ENCODE measurements at places on chromosomes 11 and 22. TPM values are rescaled to one million over a fixed set of nuclear protein-coding genes. Genes with fewer than 3 reads are reported as not detected.

DNA sequence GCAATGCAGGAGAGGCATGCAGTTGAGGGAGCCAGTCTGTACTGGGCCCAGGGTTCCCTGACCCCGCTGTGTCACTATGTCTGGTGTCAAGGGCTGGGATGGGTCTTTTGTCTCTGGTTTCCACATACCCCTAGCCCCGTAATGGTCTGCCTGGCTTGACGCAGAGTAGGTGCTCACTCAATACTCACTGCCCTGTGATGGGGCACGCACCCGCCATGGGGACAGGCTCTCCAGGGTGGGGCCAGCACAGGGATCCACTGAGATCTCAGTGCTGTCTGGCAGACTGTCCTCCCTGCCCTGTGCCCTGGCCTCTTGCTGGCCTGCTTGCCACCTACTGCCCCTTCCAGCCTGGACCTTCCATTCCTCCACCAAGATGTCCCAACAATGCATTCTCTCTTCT is 101.7 kb upstream of the CD82 start:
- no peak overlapping the region for H3K27ac ChIP-seq
- H3K36me3 ChIP-seq, result no peaks in the 10 kb centered on the region
- DNase-seq, result no peak
- H3K27me3 ChIP-seq, result no peaks in the 10 kb centered on the region

LDLRAD3 gene
- total RNA-seq, result 11.3 TPM

DNA sequence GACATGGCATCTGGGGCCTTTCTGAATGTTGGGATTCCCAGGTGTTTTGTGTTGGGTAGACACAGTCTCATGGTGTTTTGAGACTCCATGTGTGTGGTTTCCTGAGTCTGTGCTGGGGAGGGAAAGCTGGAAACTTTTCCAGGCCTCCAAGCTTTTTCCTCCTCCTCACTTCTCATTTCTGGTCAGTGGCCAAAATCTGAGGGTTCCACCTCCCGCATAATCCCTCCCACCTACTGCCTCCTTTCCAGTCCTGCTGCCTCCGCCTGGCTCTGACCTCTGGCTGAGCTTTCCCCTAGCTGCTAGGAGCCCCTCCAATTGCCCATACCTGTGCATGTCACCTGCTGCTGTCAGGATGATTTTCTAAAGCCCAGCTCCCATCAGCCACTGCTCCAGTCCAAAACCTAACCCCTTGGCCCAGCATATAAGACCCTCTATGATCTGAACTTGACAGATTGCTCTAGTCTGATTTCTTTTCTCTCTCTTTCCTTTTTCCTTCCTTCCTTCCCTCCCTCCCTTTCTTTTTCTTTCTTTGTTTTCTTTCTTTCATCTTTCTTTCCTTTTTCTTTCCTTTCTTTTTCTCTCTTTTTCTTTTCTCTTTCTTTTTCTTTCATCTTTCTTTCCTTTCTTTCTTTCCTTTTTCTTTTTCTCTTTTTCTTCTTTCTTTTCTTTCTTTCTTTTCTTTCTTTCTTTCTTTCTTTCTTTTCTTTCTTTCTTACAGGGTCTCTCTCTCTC is 51.4 kb upstream of the NECTIN1 start:
- H3K27me3 ChIP-seq, result no peaks in the 10 kb centered on the region
- H3K4me3 ChIP-seq, result no peak overlapping the region
- H3K36me3 ChIP-seq, result no peaks in the 10 kb centered on the region
- no peak overlapping the region for H3K27ac ChIP-seq
- H3K4me1 ChIP-seq, result no peaks in the 10 kb centered on the region

GRCh38 chr11:133123796-133124195 is 408.5 kb downstream of the OPCML start:
- H3K4me3 ChIP-seq, result no peak overlapping the region
- no peak for DNase-seq
- no peaks in the 10 kb centered on the region for H3K4me1 ChIP-seq
- H3K36me3 ChIP-seq, result no peaks in the 10 kb centered on the region
- no peak overlapping the region for H3K27ac ChIP-seq

DNA sequence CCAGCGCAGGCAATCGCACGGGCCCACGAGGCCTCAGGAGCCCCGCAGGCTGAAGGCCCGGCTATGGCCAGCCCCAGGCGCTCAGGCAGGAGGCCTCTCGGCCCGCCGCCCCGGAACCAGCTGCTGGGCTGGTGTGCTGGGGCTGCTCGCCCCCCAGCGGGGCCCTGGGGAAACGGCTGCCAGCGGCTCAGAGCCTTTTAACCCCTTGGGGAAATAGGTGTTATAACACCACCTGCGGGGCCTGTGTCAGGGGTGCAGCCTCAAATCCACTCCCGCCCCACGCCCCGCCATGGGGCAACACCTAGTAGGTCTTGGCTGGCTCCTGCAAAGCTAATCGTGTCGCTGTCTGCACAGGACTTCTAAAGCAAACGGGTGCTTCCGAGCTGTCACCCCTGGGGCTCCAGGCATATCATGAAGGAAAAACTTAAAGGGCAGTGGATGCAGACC is 237.4 kb downstream of the TTC28 start:
- peak; percentile 95 for DNase-seq
- peak overlapping the region; percentile 83 for H3K27ac ChIP-seq
- H3K4me1 ChIP-seq, result peaks cover 58% of the 10 kb centered on the region
- no peaks in the 10 kb centered on the region for H3K27me3 ChIP-seq
- H3K36me3 ChIP-seq, result no peaks in the 10 kb centered on the region

GRCh38 chr11:15627560-15627959 is 512.8 kb downstream of the INSC start:
- no peak for DNase-seq
- no peaks in the 10 kb centered on the region for H3K36me3 ChIP-seq
- no peak overlapping the region for H3K27ac ChIP-seq
- H3K27me3 ChIP-seq, result no peaks in the 10 kb centered on the region

- peak overlapping the region; percentile 72 for H3K27ac ChIP-seq
- H3K4me1 ChIP-seq, result peaks cover 18% of the 10 kb centered on the region
- no peaks in the 10 kb centered on the region for H3K36me3 ChIP-seq
- H3K4me3 ChIP-seq, result no peak overlapping the region
- H3K27me3 ChIP-seq, result no peaks in the 10 kb centered on the region
These were observed 38.3 kb downstream of the TSPAN18 start for GRCh38 chr11:44765026-44765595.

OR52I2 gene
- total RNA-seq, result not detected

CCDC87 gene
- not detected for total RNA-seq

TMEM41B gene
- total RNA-seq, result 80.4 TPM

DNA sequence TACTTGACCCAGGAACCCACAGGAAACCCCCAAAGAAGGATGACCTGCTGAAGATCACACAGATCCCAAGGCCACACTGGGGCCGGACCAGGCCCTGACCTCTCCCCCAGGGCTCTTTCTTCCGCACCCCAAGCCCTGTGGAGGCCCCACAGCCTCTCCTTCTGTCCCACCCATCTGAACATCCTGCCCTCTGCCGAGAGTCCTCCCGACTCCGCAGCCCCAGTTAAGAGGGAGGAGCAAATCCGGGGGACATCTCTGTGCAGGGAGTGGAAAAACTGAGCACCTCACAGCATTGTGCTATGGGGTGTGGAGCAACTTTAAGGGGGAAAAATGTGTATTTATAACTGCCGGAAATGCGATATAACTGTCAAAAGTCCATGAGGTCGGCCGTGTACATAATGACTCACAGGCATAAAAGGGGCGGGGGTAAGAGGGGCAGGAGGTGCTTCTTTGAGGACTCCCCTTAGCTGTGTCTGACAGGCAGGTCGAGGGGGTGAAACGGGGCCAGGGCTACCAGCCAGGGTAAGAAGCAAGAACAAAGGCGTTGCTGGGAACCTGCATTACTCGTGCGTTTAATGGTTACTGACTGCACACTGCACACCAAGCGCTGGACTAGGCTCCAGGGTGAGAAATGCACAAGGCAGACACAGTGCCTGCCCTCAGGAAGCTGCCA is 57.2 kb downstream of the WNT11 start:
- no peak overlapping the region for H3K27ac ChIP-seq
- H3K4me3 ChIP-seq, result no peak overlapping the region
- H3K36me3 ChIP-seq, result no peaks in the 10 kb centered on the region

- DNase-seq, result no peak
- no peaks in the 10 kb centered on the region for H3K27me3 ChIP-seq
- H3K4me1 ChIP-seq, result peaks cover 71% of the 10 kb centered on the region
- no peaks in the 10 kb centered on the region for H3K36me3 ChIP-seq
- no peak overlapping the region for H3K27ac ChIP-seq
These were observed 26.4 kb downstream of the BMAL1 start for GRCh38 chr11:13303668-13304649.

KCNC1 gene
- not detected for total RNA-seq

GRCh38 chr11:3356858-3357257 is 22.1 kb downstream of the ZNF195 start:
- no peak for DNase-seq
- no peaks in the 10 kb centered on the region for H3K4me1 ChIP-seq
- peaks cover 32% of the 10 kb centered on the region for H3K36me3 ChIP-seq
- no peak overlapping the region for H3K27ac ChIP-seq
- no peak overlapping the region for H3K4me3 ChIP-seq

GRCh38 chr11:13347901-13348300 is 70.3 kb downstream of the BMAL1 start:
- H3K36me3 ChIP-seq, result no peaks in the 10 kb centered on the region
- H3K4me1 ChIP-seq, result peaks cover 22% of the 10 kb centered on the region
- H3K4me3 ChIP-seq, result no peak overlapping the region
- H3K27ac ChIP-seq, result no peak overlapping the region

GNG3 gene
- not detected for total RNA-seq

DNA sequence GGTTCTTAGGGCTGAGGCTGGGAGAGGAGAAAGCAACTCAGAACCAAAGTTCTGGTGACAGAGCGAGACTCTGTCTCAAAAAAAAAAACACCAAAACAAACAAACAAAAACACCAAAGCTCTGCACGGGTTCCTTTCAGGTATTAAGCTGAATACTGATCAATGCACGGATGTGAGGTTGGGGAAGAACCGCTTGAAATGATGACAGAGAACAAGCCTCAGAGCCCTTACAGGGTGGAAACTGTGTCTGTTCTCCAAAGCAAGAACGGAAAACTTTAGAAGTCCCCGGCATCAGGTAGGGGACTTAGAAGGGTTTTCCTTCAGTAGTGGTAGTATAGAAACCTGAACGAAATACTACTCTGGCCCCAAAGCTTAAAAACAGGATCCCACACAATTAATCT is 260.0 kb downstream of the TBC1D22A start:
- DNase-seq, result no peak
- no peaks in the 10 kb centered on the region for H3K4me1 ChIP-seq
- H3K27ac ChIP-seq, result no peak overlapping the region
- peaks cover 8% of the 10 kb centered on the region for H3K36me3 ChIP-seq
- no peak overlapping the region for H3K4me3 ChIP-seq
- H3K27me3 ChIP-seq, result no peaks in the 10 kb centered on the region

DNA sequence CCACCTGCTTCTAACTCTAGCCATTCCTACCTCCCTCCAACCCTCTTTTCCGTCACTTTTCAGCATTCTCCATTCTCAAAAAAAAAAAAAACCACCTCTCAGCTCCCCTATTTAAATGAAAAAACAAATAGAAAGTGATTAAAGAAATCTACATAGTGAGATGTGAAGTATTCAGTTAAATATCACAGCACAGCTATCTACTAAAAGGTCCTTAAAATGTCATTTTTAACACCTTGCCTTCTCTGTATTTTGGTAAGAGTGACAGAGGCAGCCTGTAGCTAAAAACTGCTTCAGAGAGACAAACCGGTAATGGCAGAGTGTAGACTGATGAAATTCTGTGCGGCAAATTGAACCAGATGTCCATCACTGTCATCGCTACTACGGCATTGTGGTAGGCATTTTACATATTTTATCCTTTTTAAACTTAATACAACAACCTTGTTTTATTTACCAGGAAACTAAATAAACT is 346 bp upstream of the ALG9 start:
- peak overlapping the region; percentile 97 for H3K4me3 ChIP-seq
- DNase-seq, result peak; percentile 12
- H3K27ac ChIP-seq, result peak overlapping the region; percentile 90
- H3K36me3 ChIP-seq, result peaks cover 11% of the 10 kb centered on the region
- H3K4me1 ChIP-seq, result peaks cover 11% of the 10 kb centered on the region

DNA sequence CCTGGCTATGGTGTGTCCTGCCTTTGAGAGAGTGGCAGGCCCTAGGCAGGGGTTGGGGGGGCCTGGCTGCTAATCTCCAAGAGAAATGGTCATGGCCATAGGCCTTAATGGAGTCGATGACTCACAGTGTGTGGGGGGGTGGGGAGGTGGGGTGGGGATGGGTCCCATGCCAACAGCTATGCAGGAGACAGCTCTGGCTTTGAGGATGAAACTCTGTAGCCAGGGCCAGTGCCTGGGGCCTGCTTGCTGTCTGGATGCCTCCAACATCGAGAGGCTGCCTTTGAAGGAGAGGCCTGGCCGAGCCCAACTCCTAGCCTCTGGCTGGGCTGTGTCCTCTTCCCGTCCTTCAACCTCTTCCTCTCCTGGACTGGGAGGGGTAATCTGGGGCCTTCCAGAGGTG is 23.9 kb upstream of the TSPAN18 start:
- H3K4me1 ChIP-seq, result no peaks in the 10 kb centered on the region
- H3K36me3 ChIP-seq, result no peaks in the 10 kb centered on the region
- peaks cover 21% of the 10 kb centered on the region for H3K27me3 ChIP-seq
- H3K4me3 ChIP-seq, result no peak overlapping the region
- H3K27ac ChIP-seq, result no peak overlapping the region

GRCh38 chr11:38718049-38718448 is 2120.0 kb upstream of the RAG2 start:
- H3K27ac ChIP-seq, result no peak overlapping the region
- H3K36me3 ChIP-seq, result no peaks in the 10 kb centered on the region
- H3K4me3 ChIP-seq, result no peak overlapping the region

- DNase-seq, result no peak
- H3K4me3 ChIP-seq, result no peak overlapping the region
- H3K27ac ChIP-seq, result no peak overlapping the region
- no peaks in the 10 kb centered on the region for H3K36me3 ChIP-seq
- peaks cover 9% of the 10 kb centered on the region for H3K27me3 ChIP-seq
These were observed 16.6 kb downstream of the TST start for GRCh38 chr22:37002633-37003032.

DNA sequence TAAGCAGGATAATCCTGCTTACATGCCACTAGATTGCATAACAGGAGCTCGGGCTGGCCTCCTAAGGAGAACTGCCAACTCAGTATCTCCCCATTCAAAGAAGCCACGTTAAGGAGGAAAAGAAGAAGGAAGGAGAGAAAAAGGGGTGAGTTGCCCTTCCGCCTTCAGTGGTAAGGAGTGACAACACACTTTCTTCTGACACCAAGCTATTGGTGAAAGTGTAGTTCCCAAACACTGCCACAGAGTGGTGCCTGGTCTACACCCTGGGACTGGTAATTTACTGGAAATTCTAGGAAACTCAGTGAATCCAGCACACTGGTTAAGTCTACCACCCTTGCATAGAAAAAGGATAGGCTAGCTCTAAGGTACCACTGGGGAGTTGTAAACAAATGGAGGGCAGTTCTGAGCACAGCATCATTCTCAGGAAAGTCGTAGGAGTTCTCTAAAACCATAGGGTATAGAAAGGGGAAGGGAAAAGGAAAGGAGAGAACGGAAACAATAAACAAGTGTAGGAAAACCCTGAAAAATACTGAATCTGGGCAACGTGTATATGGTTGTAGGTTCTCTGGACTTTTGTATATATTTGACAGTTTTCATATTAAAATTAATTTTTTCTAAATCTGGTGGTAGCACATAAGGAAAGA is 58.2 kb downstream of the RRAS2 start:
- H3K4me1 ChIP-seq, result peaks cover 6% of the 10 kb centered on the region
- H3K4me3 ChIP-seq, result no peak overlapping the region
- no peaks in the 10 kb centered on the region for H3K36me3 ChIP-seq
- DNase-seq, result peak; percentile 84

GRCh38 chr11:65844231-65844872 is 10.6 kb downstream of the SNX32 start:
- no peak for DNase-seq
- H3K27ac ChIP-seq, result no peak overlapping the region
- H3K36me3 ChIP-seq, result no peaks in the 10 kb centered on the region
- H3K4me3 ChIP-seq, result no peak overlapping the region
